T-helper 1 cell (primary cell): ENCODE measurements at places on chromosomes 3 and 15.

GRCh38 chr3:128429751-128430150 lies 36.9 kb downstream of the DNAJB8 start:
- no peak for DNase-seq

DNA sequence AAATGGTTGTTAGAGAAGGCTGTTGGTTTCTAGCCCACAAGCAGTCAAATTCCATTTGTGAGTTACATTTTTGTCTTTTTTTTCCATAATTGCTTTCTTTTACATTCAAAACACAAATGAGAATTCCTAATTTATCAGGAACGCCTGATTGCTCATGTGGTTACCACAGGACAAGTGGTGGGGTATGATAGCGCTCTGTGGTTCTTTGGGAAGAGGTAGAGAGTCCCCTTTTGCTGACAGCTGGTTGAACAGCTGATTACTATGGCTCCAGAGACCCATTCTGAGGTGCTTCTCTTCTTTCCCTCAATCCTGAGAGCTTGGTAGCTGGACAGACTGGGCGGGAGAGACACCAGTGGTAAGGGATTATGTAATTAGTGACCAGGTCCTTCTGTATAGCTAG lies 24.4 kb downstream of the CNOT10 start:
- no peak for DNase-seq

GRCh38 chr3:159821736-159822135 lies 166.9 kb upstream of the IL12A start:
- DNase-seq, result no peak

DNA sequence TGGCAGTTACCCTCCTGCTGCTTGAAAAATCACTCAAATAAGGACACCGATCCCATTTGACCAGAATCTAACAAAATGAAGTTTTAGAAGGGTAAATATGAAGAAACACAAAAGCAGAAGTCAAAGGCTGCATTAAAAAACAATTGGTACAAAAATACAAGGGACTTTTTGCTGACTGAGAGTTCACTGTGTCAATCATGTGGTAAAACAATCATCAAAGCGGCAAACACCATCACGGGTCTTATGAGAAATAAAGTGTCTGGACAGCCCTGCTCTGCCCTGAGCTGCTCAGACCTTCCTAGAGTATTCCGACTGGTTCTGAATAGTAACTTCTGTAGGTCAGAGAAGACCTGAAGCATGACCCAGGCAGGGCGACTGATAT lies 137.2 kb upstream of the RAD18 start:
- DNase-seq, result no peak

DNA sequence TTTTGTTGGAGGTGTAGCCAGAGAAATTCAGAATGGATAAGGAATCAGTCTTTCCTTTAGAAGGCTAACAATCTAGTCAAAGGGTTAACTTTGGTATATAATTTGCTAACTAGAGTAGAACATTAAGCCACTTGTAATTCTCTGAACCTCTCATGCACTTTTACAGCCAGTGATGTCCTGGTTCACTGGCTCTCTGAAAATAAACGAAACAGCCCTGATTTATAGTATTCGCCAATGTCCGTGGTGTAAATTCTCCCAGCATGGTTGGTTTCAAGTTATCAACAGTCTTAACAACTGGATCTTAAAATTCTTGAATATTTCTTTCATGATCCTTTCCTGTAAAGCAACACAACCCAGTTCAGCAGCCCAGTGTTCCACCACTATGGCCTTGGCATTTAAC lies 500.4 kb upstream of the CDIN1 start:
- DNase-seq, result no peak

GRCh38 chr3:12442654-12443501 lies 41.4 kb upstream of the TSEN2 start:
- no peak for DNase-seq

DNA sequence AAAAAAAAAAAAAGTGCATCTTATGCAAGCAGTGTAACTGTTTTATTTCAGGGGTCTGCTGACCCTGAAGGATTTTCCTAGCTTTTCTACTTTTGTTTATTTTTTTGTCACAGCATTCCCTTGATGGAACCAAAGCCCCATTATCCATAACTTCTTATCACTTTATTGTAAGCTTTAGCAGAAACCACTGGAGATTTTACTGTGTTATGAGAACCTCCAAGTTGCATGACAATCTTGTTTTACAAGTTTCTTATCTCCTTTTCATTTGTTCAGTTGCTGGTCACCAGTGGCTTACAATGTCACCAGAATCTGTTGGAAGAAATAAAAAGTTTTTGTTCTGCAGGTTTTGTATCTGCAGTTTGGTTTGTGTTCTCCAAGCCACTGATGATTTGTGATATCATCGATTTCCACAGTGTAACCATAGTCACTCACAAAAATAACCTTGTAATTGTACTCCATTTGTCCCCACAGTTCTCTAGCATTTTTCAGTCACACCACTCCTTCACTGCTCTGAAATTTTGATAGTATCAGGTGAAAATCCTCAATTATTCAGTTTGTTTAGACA lies 660.0 kb downstream of the RBMS3 start:
- DNase-seq, result no peak

DNA sequence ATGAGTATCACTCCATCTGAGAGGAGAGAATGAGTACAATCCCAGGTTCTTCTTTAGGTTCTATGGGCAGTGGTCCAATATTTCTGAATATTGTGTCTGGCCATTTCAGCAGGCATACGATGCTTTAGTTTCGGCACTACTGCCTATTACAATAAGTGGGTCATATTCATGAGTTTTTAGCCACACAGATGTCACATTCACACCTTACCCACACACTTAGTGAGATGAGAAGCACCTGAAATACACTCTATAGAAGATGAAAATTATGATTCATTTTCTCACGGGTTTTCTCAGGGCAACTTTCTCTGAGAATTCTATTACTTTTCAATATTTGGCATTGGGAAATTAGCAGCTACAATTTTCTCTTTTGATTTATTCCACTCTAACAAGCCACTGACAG lies 132.2 kb downstream of the TGFBR2 start:
- no peak for DNase-seq

DNA sequence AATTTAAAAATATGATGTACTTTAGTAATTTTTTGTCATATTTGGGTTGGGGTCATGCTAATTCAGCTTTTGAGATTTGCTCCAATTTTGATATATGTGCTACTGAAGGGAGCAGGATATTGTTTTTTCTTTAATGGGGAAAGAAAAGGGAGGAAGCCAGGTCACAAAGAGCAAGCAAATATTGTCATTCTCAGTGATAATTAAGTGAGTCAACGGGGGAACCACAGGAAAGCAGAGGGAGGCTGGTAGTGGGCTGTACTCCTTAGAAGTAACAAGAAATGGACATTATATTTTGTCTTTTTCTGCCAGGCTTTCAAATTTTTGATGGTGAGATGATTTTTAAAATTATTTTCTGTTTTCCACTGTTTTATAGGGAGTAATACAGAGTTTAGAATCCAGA lies 45.6 kb upstream of the NMD3 start:
- no peak for DNase-seq

DNA sequence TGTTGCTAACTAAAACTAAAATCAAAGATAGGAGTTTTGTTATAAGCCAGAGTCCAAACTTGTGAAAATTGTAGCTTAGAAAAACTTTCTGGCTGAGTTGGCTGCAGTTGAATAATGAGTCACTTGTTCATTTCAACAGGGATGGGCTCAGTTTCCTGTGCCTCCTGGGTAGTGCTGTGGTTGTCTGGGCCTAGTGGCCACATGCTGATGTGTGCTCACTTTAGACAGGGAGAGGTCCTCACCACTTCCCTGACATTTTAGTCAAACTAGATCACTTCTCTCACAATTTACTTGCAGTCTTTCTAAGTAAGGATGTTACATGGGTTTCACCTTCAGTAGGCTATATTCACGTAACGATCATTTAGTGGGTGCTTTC lies 6.3 kb upstream of the UBE2Q2 start:
- peak; percentile 5 for DNase-seq

- no peak for DNase-seq
These were observed 155.2 kb downstream of the FBLN2 start for GRCh38 chr3:13704174-13704573.
